Suppressor macrophage treated with lipopolysaccharide for 4 hours (primary cell): ENCODE measurements at places on chromosomes 2 and 18.

- no peak for DNase-seq
These were observed 18.3 kb downstream of the HS6ST1 start for GRCh38 chr2:128300151-128301020.

DNA sequence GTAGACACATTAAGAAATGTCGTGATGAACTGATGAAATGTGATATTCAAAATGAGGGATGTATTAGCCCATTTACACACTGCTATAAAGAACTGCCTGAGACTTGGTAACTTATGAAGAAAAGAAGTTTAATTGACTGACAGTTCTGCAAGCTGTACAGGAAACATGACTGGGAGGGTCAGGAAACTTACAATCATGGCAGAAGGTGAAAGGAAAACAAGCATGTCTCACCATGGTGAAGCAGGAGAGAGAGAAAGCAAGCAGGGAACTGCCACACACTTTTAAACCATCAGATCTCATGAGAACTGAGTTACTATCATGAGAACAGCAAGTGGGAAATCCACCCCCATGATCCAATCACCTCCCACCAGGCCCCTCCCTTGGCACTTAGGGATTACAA lies 1010.8 kb upstream of the CELF4 start:
- DNase-seq, result no peak

GRCh38 chr18:12057419-12058039 lies 36.1 kb upstream of the ANKRD62 start:
- DNase-seq, result no peak

DNA sequence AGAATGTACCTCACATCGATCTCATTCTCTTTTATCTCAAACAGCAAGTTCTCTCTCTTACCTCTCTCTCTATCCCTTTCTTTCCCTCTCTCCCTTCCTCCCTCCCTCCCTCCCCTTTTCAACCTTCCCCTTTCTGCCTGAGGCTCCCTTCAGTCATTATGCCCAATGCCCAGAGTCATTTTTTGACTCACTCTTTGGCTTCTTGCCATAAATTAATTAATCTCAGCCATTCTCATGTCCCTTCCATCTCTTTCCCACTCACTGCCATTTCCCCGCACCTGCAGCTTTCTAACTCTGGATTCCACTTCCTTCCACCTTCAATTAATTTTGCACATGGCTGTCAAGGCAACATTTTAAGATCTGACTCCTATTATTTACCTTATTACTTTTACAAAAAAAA lies 60.1 kb downstream of the EVA1A start:
- DNase-seq, result no peak

DNA sequence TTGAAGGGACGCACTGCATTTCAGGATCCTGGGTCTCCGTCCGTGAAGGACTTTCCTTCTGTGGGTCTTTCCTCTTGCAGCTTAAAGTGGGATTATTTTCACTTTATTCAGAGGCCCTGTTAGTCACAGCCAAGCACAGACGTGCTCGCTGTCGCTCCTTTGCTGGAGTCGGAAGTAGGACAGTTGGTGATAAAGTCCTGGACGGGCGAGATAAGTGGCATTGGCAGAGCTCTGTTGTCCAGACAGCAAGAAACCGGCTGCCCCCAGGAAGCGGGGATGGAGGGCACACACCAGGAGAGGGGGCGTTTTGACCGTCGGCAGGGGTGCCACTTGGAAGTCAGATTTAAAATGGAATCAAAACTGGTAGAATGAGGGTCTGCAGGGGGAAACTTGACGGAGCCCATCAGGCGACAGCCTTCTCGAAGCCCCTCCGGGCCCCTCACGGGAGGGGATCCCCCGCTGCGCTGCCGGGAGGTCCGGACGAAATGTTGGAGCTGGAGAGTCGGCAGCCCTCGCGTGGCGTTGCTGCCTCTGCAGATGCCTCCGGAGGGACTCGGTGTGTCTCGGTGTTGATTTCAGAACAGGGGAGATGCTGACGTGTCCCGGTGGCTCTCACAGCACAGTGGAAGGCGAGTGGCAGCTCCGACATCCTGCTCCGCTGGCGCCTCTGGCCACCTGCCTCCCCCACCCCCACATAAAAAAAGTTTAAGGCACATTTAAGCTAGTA lies 124.2 kb downstream of the NFATC1 start:
- no peak for DNase-seq

GRCh38 chr18:5476961-5477800 lies 66.6 kb downstream of the EPB41L3 start:
- DNase-seq, result no peak

GRCh38 chr2:18855027-18855426 lies 265.7 kb upstream of the NT5C1B start:
- DNase-seq, result no peak

GRCh38 chr2:40401896-40402295 lies 50.0 kb downstream of the SLC8A1 start:
- no peak for DNase-seq

- DNase-seq, result no peak
These were observed 63.0 kb downstream of the CABLES1 start for GRCh38 chr18:23198217-23198845.

DNA sequence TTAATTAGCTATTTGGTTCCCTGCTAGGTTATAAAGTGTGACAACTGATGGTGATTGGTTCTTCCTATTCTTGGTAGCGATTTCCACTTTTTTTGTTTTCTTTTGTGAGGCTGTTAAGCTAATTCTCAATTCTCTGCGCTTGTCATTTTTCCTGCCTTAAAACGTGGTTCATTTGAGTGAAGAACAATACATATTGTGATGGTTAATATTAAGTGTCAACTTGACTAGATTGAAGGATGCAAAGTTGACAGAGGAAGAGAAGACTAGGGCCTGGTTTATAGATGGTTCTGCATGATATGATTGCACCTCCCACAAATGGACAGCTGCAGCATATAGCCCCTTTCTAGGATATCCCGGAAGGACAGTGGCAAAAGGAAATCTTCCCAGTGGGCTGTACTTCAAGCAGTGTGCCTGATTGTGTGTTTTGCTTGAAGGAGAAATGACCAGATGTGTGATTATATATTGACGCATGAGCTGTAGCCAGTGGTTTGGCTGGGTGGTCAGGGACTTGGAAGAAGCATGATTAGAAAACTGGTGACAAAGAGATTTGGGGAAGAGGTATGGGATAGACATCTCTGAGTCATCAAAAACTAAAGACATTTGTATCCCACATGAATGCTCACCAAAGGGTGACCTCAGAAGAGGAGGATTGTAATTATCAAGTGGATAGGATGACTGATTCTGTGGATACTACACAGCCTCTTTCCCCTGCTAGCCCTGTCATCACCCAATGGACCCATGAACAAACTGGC lies 39.4 kb upstream of the ZNF804A start:
- DNase-seq, result peak; percentile 41

GRCh38 chr2:43080571-43081021 lies 145.8 kb downstream of the ZFP36L2 start:
- no peak for DNase-seq

DNA sequence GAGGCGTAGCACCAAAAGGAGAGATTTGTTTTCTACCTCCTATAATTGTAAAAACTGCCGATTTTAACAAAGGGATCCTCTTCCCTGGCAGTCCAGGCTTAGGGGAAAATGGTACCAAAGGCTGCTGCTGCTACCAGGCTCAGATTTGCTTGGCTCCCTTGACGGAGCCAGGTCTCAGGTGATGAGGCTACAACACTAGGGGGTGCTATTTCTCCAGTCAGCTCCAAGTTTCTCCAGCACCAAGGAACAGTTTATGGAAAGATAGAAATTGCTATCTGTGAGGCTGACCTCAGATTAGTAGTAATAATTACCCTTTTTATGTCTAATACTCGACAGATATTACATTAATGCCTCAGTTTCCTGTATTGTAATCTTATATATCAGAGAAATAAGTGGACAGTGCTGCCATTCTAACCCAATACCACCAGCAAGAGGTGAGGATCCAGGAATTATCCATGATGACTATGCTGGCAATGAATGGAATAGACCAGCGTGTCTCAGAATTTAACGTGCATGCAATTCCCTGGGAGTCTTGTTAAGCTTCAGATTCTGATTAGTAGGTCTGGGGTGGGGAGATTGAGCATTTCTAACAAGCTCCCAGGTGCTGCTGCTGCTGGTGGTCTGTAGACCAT lies 111.3 kb downstream of the ESCO1 start:
- DNase-seq, result peak; percentile 59

DNA sequence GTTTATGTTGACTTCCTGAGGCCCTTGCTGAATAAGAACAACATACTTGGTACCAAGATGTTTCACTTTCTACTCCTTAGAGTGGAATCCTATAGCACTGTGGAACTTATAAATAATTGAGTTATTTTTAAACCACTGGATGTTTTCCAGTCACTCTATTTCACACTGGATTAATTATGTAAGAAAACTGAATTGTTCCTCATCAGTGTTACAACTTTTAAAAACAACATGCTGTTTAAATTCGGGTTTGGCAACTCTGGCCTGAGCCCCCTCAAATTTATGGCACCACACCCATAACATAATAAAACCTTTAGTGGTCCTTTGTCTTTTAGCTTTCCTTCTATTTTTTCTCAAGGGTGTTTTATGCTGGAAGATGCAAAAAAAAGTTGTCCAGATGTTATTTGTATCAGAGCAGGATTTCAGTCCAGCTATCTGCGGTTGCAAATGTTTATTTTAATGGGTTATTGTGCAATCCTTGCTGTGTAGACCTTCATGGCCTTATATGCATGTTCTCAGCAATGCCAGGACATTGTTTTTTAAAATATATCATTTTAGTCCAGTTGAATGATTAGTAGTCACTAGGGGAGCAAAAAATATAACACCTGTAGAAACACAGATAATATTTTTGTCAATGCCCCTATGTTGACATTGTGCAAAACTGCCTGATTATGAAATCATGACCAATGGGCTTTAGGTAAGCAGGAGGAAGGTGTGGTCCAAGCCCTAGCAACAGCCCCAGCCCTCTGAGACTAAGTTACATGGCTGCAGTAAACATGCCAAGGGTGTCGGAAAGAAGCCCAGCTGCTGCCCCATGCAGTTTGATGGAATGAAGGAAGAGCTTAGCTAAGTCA lies 638.0 kb upstream of the ZEB2 start:
- DNase-seq, result no peak
